Activated T-helper 2 cell treated with anti-CD3 and anti-CD28 coated beads, Interferon-gamma antibody, Interleukin-2, Interleukin-4, amounts not matched to agents 10 μg/mL and 5 μg/mL and 100 μg/mL, durations not matched to agents 14 hours and 24 hours and 36 hours (primary cell): ENCODE measurements at places on chromosomes 1 and 21. TPM values are rescaled to one million over a fixed set of nuclear protein-coding genes. Genes with fewer than 3 reads are reported as not detected.

DNA sequence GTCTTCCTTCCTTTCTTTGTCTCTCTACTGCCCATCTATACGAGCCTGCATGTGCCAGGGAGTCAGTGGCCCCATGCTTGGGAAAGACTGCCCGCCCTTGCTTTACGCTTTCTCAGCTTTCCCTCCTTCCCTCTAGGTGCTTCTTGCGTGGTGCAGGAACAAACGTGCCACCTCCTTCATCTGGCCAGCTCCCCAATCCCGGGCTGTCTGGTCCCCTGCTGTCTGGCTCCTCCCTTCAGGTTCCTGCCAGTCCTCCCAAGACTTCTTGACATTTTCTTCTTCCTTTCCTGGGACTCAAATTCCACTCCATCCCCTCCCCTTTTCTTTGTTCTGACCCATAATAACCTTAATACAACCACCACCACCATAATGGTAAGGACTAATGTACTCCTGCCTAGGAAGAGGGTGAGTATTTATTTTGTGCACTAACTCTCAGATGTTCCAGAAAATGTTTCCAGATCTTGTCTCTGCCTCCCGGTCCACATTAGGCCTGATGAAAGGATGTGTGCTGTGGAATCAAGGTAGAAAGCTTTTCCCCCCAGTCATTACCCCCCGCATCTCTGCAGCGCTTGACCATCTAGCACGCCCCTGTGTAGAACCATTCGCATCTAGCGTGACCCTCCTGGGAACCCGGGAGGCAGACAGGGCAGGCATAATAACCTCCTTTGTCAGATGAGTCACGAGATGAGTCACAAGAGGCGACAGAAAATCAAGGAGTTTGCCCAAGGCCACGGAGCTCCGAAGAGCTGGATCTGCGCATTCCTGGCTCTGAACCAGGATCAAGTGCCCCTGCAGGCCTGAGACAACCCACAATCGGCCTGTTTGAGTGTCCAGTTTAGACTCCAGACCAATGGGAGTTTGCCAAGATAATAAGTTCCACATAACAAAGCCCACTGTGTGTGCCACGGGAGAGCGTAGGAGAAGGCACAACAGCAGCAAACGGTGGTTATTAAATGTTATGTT, 60.1 kb upstream of the NEK2 start:
- H3K36me3 ChIP-seq = no peaks in the 10 kb centered on the region
- DNase-seq = no peak
- peaks cover 26% of the 10 kb centered on the region for H3K4me1 ChIP-seq
- H3K4me3 ChIP-seq = no peak overlapping the region
- no peak overlapping the region for H3K27ac ChIP-seq

GJA8 gene
- total RNA-seq = not detected in 2 replicates

DNA sequence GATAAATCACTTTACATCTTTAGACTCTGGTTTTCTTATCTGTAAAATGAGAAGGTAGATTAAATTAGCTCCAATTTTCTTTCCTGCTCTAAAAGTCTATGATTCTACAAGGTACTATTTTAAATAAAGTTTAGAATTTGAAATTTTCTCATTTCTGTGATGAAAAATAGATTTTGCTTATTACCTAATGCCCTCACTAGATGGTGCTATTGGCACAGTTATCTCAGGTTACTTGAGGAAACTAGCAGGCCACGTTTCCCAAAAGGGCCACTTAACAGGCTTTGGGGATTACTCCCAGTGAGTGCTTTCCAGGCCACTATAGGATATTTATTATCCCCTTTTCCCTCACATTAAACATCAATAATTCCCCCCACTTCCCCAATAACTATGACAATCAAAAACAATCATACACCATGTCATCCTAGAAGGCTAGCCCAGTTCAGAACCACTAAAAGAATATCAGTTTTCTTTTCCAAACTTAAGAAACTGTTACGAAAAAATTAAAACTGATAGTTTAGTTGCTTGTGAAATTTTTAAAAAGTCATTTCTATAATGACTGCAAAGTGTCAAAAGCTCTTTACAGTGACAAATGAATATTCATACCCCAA, 30.6 kb downstream of the OMA1 start:
- no peak overlapping the region for H3K4me3 ChIP-seq
- H3K4me1 ChIP-seq = peaks cover 14% of the 10 kb centered on the region
- no peaks in the 10 kb centered on the region for H3K27me3 ChIP-seq
- peaks cover 22% of the 10 kb centered on the region for H3K36me3 ChIP-seq

- H3K4me3 ChIP-seq = no peak overlapping the region
- no peak for DNase-seq
- no peaks in the 10 kb centered on the region for H3K36me3 ChIP-seq
- peaks cover 24% of the 10 kb centered on the region for H3K27me3 ChIP-seq
- H3K4me1 ChIP-seq = no peaks in the 10 kb centered on the region
- no peak overlapping the region for H3K27ac ChIP-seq
Observed at GRCh38 chr1:160942926-160943325, 11.7 kb downstream of the ITLN2 start.

C1orf35 gene
- total RNA-seq = 23.9 and 24.5 TPM in 2 replicates

DNA sequence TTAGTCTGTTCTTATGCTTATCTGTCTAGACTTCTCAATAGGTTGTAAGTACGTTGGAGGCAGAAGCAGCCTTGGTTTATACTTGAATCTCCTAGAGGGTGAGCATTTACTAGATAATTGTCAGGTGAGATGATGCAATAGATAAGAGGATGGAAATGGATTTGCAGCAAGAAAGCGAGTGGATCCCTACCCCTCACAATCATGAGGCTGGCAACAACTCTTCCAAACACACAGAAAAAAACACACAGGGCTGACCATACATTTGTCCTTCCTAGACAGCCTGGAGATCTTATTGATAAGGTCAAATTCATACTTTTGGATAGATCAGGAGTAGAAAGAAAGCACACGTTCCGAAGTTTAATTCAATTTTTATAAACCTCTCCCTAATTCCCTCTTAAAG, 481.4 kb upstream of the CAMK1G start:
- no peaks in the 10 kb centered on the region for H3K4me1 ChIP-seq
- DNase-seq = no peak
- no peak overlapping the region for H3K27ac ChIP-seq
- H3K27me3 ChIP-seq = no peaks in the 10 kb centered on the region
- H3K36me3 ChIP-seq = no peaks in the 10 kb centered on the region

DMAP1 gene
- total RNA-seq = 32.8 and 36.8 TPM in 2 replicates

- H3K27me3 ChIP-seq = no peaks in the 10 kb centered on the region
- H3K27ac ChIP-seq = no peak overlapping the region
- no peaks in the 10 kb centered on the region for H3K36me3 ChIP-seq
- no peak overlapping the region for H3K4me3 ChIP-seq
- H3K4me1 ChIP-seq = no peaks in the 10 kb centered on the region
Observed at GRCh38 chr21:45950740-45951515, 30.6 kb upstream of the COL6A1 start.

- H3K27ac ChIP-seq = no peak overlapping the region
- H3K4me3 ChIP-seq = no peak overlapping the region
- DNase-seq = no peak
- H3K4me1 ChIP-seq = no peaks in the 10 kb centered on the region
Observed at GRCh38 chr1:2460996-2461751, 14.9 kb upstream of the PLCH2 start.

DNA sequence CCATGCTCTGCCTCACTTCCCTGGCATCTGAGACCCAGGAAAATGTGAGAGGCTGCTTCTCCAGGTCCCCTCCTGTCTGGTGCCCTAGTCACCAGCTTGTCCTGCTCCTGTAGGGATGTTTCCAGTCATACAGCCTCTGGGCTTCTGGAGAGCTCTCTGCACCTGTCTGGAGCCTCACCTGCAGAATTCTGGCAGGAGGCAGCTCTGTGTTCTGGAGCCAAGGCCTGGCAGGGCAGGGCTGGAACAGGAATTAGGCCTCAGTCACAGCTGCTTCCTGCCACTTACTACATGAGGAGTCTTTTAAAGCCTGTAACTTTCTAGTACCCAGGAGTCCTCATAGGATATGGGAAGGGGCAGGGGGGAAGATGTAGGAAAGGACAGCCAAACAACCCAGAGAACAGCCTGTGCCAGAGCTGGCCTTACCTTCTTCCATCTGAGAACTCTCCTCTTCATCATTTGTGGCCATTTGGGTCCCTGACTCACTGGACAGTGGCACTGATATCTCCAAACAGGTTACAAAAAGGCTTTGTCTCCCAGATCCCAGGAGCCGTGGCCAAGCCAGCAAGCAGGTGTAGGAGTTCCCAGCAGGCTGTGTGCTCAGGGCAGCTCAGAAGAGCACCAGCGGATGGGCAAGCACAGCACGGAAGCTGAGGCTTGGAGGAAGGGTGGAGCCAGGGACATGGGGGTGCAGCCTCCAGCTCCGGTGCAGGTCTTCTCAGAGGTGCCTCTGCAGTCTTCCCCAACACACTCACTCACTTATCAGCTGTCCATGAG, 31.4 kb upstream of the ARTN start:
- no peak overlapping the region for H3K4me3 ChIP-seq
- no peak for DNase-seq
- no peaks in the 10 kb centered on the region for H3K27me3 ChIP-seq
- peaks cover 4% of the 10 kb centered on the region for H3K4me1 ChIP-seq
- H3K27ac ChIP-seq = no peak overlapping the region
- H3K36me3 ChIP-seq = peaks cover 11% of the 10 kb centered on the region
